ENCODE measurements at places on chromosomes 16 and 17. TPM values are rescaled to one million over a fixed set of nuclear protein-coding genes. Genes with fewer than 3 reads are reported as not detected.
A peak's percentile ranks its signal among the peaks of the same experiment; 100 is the strongest.

DNA sequence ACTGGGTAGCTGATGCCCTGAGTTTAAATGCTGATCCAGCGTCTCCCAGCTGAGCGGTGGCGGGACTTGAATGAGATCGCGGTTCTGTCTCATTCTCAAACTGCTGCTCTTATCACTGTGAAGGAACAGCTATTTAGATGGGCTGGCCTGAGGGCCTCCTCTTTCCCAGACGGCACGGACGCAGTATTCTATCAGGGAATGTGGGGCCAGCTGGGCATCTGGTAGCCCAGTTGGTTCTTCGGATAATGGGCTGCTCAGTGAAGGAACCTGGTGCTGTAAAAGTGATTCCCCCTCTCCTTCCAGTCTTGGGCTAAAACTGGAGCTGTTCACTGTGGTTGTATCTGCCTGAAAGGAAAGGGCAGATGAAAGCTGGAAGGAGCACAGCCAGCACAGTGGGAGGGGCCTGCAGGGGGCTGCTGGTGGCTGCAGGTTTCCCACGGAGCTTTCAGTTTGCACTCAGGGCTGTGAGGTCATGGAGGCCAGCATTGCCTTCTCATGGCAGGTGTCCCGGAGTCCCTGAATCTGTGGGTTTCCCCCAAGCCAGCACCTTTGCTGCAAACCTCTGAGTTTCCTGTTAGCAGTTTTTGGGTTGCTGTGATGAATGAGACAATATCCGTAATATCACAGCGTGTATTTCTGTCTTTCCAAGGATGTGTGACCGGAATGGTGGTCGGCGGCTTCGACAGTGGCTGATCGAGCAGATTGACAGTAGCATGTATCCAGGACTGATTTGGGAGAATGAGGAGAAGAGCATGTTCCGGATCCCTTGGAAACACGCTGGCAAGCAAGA lies 3.6 kb downstream of the IRF8 start:
- H3K27ac ChIP-seq: no peak overlapping the region
- peaks cover 24% of the 10 kb centered on the region for H3K4me1 ChIP-seq
- no peak overlapping the region for H3K4me3 ChIP-seq
- no peak for DNase-seq
- H3K36me3 ChIP-seq: no peaks in the 10 kb centered on the region

GRCh38 chr16:495127-495748 lies 32.3 kb upstream of the CAPN15 start:
- no peaks in the 10 kb centered on the region for H3K4me1 ChIP-seq
- H3K27me3 ChIP-seq: no peaks in the 10 kb centered on the region
- peaks cover 45% of the 10 kb centered on the region for H3K36me3 ChIP-seq
- DNase-seq: peak; percentile 31
- H3K4me3 ChIP-seq: no peak overlapping the region
- H3K27ac ChIP-seq: no peak overlapping the region

GRCh38 chr16:66337463-66338188 lies 28.9 kb upstream of the CDH5 start:
- H3K27me3 ChIP-seq: peaks cover 6% of the 10 kb centered on the region
- no peak overlapping the region for H3K4me3 ChIP-seq
- DNase-seq: peak; percentile 94

Gene FADS6
- 0.09 TPM for polyA plus RNA-seq
